ENCODE measurements at places on chromosomes 3 and 15.

DNA sequence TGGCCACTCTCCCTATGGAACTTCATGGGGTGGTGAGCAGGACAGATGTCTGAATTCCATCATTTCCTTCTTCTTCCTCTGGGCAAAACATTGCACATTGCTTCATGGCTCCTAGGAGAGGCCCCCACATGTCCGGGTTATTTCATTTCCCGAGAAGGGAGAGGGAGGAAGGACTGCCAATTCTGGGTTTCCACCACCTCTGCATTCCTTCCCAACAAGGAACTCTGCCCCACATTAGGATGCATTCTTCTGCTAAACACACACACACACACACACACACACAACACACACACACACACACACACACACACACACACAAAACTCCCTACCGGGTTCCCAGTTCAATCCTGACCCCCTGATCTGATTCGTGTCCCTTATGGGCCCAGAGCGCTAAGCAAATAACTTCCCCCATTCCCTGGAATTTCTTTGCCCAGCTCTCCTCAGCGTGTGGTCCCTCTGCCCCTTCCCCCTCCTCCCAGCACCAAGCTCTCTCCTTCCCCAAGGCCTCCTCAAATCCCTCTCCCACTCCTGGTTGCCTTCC lies 1.9 kb downstream of the RHO start:
- DNase-seq: peak; percentile 66

DNA sequence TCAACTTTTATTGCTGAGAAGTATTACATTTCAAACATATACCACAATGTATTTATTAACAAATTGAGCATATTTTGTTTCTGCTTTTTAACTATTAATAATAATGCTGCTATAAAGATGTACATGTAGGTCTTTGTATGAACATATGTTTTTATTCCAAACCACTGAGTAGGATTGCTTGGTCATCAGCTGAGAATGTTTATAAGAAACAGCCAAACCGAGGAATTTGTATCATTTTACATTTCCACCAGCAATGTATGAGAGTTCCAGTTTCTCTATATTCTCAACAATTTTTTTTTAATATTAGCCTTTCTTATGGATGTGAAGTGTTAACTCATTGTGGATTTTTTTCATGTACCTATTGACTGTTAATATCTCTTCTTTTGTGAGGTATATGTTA lies 119.5 kb upstream of the MDFIC2 start:
- DNase-seq: no peak

DNA sequence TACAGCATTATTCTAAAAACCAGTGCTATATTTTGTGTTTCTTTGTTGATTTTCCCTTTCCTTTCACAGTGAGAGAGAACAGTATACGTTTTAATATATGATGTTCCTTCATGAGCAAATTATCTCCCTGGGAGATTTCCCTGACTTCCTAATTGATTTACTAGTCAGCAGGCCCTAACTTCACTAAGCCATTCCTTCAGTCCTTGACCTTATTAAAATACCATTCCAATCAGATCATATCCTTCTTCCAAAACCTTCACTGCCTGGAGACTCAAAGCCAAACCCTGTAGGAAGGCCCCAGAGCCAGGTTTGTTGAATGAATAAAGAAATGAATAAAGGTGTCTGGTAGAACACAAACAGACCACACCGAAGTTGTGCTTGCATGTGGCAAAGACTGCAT lies 43.8 kb upstream of the ARHGEF3 start:
- DNase-seq: no peak

DNA sequence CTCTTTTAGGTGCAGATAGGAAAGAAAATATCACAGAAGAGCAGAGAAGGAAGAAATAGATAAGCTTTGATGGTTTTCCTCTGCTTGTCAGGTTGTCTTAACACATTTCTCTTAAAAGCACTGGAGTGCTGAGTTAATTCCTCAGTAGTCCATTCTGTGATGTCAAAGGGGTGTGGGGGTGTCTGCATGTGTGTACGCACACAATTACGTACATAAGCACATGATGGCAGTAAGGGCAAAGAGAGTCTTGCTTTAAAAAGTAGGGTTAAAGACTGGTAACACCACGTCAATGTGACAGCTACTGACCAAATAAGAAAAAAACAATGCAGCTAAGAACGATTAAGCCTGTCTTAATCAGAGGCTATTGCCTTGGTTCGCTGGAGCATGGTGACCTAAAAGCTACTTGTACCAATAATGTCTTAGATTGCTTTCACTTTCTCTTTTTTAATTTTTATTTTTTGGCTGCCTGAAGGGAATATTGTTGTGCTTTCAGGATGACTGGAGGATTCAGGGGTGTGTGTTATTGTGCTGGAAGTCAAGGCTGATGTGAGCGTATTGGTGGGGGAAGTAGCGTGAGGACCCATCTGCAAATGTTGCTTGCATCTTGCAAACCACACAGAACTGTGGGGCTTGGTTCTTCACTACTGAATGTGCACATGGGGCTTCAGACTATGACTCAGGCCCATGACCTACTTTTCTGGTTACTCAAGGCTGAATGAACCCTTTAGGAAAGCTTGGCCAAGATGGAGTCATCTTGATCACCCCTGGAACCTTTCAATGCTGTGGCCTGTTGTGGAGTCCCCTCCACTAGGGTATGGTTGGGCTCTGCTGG lies 417.8 kb upstream of the TPM1 start:
- DNase-seq: peak; percentile 35

DNA sequence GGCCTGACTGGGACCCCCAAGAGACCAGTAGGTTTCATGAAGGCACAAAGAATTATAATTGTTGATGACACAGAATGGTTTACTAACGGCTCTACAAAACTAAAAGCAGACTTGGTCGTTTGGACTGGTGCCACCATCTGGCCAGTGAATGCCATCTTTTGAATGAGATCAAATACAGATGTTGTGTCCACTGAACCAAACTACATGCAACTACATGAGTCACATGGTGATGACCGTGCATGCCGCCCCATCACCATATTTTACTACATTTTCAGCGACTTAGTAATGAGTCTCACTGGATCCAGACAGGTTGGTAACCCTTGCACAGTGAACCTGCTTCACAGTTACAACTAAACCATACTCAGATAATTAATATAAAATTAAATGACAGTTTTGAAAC lies 803.3 kb downstream of the DIPK2A start:
- DNase-seq: no peak

- DNase-seq: no peak
Measured at GRCh38 chr3:7610634-7611033, 749.7 kb downstream of the GRM7 start.

DNA sequence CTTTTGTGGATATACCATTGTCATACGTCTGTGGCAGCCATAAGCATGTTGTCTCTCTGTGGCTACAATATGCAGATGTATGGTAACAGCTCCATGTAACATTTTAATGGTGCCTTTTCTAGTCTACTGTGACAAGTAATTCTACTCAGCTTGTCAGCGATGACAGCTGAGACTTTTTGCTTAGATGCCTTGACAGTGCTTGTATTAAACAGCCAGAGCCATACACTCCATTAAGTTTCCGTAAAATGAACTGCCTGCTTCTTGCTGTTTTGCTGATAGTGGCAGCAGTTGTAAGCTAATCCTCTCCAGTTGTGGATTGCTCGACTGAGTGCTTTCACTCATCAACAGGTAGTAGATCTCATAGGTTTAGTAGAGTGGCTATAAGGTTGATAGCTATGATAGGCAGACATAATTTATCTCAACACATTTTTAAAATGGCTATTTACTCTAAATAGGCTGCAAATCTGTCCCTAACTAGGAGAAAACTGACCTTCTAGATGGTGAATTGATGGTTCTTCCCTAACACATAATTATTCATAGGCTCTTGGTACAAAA lies 260.2 kb upstream of the NAALADL2 start:
- DNase-seq: no peak

DNA sequence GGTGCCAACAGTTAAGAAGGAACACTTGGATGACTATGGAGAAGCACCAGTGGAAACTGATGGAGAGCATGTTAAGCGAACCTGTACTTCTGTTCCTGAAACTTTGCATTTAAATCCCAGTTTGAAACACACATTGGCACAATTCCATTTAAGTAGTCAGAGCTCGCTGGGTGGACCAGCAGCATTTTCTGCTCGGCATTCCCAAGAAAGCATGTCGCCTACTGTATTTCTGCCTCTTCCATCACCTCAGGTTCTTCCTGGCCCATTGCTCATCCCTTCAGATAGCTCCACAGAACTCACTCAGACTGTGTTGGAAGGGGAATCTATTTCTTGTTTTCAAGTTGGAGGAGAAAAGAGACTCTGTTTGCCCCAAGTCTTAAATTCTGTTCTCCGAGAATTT lies 3.0 kb downstream of the SKIL start:
- no peak for DNase-seq

- no peak for DNase-seq
Measured at GRCh38 chr3:27688053-27688452, 34.1 kb downstream of the EOMES start.

DNA sequence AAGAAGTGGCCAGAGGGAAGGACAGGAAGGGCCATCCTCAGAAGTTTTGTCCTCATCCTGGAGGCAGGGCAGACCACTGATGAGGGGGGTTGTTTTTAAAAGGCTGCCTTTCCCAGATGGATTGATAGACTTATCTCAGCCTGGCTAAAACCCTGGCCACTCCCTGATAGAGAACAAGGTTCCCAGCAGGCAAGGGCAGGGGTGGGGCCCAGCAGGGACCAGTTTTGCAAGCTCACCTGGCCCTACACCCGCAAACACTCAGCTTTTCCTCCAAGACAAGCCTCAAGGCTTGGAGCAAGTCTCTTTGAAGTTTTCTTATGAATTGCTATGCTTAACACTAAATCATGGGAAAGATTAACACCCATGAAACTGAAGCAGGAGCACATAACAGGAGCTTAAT lies 9.1 kb downstream of the LIPC start:
- peak; percentile 38 for DNase-seq

DNA sequence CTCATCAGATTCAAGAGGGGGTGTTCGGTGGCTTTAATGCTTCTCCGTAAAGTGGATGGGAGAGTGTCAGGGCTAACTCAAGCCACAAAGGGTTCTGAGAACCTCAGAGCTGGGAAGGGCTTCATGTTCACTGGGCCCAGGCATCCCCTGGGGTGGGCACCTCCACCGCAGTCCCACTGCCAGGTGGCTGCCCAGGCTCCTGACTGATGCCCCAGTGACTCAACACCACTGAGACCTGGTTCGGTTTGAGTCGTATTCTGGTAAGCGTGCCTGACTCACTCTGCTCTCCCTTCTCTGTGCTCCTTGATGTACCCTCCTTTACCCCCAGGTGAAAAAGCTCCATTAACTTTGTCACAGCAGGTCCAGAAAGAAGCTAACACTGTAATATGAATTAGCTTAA lies 304.6 kb downstream of the RPLP1 start:
- DNase-seq: no peak

GRCh38 chr15:47803767-47804166 lies 86.5 kb downstream of the SEMA6D start:
- DNase-seq: no peak

DNA sequence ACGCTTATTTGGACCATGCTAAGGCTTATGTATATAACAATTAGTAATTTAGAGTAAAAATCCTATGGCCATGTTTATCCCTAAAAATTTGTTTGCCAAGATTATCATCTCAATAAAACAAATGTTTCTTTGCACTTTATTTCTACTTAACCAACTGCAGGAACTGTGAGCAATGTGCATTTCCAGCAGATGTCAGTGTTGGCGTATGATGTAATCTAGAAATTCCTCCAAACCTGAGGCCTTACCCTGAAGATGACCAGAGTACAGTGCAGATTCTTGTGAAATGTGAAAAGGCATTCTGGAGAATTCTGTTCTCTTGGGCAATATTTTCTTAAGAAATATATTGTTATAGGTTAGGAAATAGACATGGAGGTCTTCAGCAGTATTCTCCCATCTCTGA lies 205.9 kb downstream of the MBNL1 start:
- DNase-seq: peak; percentile 80

GRCh38 chr3:139301183-139301582 lies 42.6 kb upstream of the MRPS22 start:
- no peak for DNase-seq

DNA sequence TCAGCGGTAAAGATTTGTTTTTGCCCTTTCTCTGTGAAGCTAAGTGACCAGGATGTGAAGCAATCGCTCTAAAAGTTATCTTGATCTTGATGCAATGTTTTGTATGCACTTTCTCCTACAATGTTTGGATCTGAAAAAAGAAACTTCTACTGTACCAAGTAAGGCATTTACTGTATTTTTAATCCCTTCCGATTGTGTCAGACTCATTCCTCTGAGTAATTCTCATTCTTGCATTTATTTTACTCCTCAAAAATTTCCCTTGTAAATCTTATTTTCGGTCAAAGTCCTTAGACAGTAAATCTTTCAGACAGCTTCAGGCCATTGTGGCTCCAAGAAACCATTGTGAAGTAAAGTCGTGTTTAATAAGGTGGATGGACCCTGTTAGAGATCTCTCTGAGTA lies 141.9 kb downstream of the TP63 start:
- DNase-seq: peak; percentile 30

DNA sequence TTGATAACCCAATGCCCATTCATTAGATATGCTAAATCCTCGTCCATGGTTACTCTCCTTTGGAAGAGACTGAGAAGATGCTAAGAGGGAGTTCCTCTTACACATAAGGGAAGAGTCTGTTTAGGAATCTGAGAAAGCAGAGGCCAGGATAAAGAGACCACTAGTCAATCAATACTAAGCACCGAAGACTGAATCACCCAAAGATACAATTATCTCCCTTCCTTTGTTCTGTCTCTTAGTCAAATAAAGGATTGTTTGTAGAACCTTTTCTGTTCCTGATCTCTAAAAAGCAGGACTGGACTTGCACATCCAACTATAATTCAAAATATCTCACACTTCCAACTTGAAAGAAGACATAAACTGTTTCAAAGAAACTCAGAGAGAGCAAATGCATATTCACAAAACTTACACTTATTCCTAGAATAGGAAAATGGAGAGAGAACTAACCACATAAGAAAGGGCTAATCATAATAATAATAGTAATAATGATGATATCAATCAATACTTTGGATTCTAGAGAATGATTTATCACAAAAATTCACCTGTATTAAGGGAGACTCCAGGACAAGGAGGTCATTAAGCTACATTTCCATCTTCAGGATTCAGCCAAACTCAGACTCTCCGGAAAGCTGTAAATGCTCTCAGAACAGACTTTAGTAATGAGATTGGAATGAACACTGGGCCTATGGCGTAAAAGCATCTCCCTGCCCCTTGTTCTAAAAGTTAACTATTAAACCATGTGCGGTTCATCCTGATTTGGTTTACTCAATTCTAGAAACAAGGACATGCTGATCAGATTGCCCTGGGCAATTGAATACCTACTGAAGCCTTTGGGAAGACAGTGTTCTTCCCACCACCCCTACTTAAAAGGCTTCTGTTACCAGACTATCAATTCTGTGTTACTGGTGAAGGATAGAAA lies 401.5 kb downstream of the ZBTB20 start:
- peak; percentile 57 for DNase-seq
